Nephron progenitor cell (in vitro differentiated cells): ENCODE measurements at places on chromosomes 12 and 14.

GRCh38 chr14:100079726-100080005 is 14.4 kb downstream of the EVL start:
- no peak for DNase-seq

GRCh38 chr12:63037746-63038712 is 103.1 kb upstream of the PPM1H start:
- no peak for DNase-seq

DNA sequence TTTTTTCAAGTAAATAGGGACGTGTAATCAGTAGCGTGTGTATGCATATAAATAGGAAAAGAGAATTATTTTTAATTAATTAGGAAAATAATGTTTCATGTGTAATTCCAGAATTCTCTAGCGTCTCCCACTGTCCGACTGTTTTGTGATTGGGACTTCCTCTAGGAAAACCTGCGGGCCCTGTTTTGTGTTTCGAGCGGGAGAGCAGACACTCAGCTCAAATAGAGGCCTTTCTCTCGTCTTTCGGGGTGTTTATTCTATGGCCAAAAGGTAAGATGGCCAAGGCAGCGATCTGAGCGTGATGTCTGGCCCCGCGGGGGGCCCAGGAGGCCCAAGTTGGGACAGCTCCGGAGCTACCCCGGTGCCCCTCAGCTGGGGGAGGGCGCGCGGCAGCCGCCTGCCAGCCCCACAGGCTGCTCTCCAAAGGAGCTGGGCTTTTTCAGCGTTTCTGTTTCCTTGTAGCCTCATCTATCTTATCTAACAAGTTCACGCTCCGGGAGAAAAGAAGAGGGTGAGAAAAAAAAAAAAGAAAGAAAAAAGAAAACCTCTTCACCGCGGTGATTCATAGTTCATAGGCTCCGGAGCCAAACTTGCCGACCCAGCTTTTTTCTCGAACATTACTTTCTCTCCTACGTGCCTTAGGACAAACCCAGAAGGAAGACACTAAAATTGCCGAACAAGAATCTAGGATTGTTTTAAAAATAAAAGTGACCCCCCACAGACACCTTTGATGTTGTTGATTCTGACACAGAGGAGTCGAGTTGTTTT is 7.5 kb upstream of the FOXG1 start:
- no peak for DNase-seq

DNA sequence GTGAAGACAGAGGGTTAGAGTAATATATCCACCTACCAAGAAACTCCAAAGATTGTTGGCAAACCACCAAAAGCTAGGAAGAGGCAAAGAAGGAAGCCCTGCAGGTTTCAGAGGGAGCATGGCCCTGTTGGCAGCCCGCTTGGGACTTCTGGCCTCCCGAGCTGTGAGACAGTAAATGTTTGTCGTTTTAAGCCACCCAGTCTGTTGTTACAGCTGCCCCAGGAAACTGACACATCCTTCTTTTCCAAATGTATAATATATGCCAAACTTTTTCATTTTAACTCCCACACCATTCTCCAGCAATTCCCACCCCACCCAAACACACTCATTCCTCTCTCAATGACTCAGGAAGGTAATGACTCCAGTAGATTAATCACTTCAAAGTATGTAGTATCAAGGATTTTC is 74.0 kb downstream of the RPS29 start:
- DNase-seq, result no peak

DNA sequence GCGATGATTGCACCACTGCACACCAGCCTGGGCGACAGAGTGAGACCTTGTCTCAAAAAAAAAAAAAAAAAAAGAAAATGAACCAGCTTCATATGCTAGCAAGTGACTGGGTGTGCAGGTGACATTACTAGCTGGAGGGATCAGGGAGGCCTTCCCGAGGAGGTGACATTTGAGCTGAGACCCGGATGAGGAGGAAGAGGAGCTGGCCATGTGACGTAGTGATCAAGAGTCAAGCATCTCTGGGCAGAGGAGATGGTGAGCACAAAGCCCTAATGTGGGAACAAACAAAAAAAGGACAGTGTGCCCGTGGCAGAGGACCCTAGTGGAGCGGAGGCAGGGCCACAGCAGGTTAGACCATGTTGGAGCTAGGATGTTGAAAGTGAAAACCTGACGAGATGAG is 3.5 kb upstream of the PTPN6 start:
- DNase-seq, result no peak

DNA sequence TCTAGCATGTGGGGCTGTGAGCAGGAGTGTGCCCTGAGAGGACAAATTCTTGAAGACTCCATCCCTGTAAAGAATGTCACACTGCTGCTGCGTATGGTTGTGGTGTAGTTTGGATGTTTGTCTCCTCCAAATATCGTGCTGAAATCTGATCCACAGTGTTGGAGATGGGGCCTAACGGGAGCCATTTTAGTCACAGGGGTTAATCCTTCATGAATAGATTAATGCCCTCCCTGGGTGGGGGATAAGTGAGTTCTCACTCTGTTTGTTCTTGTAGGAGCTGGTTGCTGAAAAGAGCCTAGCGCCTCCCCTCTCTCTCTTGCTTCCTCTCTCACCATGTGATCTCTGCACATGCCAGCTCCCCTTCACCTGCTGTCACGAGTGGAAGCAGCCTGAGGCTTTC is 94.5 kb upstream of the VASH1 start:
- no peak for DNase-seq

DNA sequence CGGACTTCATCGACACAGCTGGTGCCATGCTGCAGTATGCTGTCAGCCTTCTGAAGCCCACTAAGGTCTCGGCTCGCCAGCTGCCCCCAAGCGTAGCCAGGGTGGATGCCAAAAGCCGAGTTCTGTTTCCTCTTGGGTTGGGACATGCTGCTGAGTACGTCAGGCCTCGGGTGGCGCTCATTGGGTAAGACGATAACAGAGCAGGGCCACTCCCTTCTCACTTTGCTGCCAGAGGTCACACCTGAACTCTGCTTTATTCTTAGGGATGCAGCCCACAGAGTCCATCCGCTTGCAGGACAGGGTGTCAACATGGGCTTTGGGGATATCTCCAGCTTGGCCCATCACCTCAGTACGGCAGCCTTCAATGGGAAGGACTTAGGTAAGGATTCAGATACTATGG is 11.1 kb downstream of the COQ6 start:
- no peak for DNase-seq

GRCh38 chr12:58066296-58066695 is 124.9 kb downstream of the ATP23 start:
- DNase-seq, result no peak

DNA sequence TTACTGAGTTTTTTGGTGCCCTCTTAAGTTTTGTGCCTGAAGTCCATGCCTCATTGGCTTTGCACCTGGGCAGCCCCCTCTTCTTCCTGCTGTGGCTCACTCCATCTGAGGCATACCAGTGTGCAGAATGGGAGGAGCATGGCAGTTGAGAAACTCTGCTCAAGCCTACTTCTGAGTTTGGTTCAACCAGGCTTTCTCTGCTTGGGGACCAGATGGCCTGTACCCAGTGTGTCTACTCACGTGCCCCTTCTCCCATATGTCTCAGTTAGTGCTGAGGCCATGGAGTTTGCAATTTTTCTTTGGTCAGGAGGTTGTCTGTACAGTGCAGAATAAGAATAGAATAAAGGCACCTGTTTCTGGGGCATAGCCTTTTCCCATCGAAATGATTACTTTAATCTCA is 383.3 kb upstream of the DDHD1 start:
- DNase-seq, result no peak

- DNase-seq, result no peak
Observed at GRCh38 chr12:7719946-7720730, 8.9 kb downstream of the DPPA3 start.

GRCh38 chr12:69679119-69679518 is 20.0 kb downstream of the BEST3 start:
- DNase-seq, result no peak

DNA sequence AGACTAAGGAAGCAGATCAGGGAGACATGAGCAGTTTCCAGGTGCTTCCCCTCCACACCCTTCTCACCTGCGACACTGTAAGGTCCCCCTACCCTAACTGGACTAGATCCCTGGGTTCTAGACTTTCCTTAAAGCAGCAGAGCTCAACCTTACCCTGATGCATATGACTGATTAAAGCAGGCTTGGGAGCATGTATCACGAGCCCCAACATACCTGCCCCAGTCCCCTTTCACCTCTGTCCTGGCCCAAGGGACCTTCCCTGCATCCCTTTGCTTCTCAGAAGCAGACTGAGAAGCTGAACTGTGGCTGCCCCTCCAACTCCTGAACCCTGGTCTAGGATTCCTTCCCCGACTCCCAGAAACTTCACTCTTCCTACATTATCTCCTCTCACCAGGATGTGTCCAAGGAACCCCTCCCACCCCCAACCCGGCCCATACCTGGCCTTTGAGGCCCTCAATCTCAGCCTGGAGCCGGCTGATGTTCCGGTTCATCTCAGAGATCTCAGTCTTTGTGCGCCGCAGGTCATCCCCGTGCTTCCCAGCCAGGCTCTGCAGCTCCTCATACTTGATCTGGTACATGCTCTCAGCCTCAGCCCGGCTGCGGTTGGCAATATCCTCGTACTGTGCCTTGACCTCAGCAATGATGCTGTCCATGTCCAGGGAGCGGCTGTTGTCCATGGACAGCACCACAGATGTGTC is 5.4 kb downstream of the KRT8 start:
- no peak for DNase-seq

GRCh38 chr14:46279776-46280175 is 371.8 kb downstream of the RPL10L start:
- DNase-seq, result no peak

DNA sequence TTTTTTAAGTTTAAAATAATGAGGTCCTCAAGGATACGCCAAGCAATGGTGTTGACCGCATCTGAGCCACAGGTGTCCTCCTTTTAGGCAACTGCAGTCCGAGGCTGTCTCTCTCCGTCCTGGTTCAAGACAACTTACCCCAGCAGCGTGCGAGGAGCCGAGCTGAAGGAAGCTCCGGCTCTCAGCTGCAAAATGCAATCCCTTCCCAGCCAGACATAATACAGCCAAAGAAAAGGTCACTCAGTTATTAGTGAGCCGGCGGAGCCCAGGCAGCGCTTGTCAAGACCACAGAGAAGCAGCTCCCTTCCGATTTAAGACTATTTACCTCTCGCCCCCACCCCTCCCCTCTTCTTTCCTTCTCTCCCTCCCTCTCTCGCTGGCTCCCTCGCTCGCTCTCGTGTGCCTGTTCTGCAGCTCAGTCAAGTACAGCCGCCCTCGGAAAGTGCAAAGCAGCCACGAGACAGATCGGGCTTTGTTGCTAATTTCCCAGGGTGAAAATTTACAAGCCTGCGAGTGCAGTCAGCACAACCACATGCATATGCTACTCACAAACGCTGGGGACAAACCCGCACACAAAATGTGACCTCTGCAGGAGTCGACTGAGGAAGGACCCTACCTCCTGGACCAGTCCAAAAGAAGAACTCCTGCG is 363 bp upstream of the LMO3 start:
- peak; percentile 55 for DNase-seq

DNA sequence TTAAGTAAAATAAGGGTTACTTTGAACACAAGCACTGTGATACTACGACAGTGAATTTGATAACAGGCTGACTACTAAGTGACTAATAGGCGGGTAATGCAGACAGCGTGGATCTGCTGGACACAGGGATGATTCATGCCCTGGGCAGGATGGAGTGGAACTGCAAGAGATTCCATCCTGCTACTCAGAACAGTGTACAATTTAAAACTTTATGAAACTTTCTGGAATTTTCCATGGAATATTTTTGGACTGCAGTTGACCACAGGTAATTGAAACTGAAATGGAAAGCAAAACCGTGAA is 46.0 kb downstream of the YEATS4 start:
- no peak for DNase-seq

DNA sequence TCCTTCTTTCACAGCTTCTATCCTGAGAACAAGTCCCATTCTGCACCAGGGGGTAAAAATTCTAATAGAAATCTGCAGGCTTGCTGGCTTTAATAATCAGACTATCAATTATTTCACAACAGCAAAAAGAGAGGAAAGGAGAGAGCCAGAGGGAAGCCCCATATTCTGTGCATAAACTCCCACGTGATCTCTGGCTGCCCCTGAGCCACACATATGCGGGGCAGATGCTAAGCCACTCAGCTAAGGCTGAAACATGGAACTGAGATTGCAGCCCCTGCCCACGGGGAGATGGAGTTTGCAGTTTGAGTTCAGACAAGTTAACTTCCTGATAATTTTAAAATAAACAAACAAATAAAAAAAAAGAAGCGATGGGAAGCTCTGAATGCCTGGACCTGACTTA is 254.4 kb upstream of the CCDC196 start:
- DNase-seq, result no peak

DNA sequence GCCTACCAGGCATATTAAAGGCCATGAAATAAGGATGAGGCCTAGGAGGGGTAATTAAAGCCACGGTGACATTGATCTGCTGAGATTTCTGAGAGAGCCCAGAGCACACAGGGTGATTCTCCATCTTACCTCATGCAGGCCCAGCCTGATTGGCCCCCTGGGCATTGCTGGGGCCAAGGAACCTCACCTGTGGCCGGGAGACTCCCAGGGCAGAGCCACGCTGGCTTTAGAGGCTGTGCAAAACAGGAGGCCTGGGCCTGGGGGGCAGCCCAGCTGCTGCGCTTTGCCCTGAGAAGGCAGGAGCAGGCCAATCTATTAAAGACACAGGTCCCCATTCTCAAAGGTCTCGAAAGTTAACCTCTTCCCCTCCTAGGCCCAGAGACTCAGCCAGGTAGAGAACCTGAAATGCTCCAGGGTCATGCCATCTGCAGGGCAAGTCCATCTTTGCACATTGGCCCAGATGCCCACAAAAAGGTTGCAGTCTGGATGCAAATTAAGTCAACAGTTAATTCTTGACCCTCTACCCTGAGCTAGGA is 1099.7 kb downstream of the BCL11B start:
- no peak for DNase-seq

GRCh38 chr14:91817566-91818325 is 49.6 kb downstream of the TC2N start:
- DNase-seq, result no peak

- no peak for DNase-seq
Observed at GRCh38 chr12:46562625-46563225, 190.2 kb upstream of the SLC38A2 start.

GRCh38 chr14:44847526-44848309 is 114.0 kb downstream of the KLHL28 start:
- no peak for DNase-seq

- DNase-seq, result no peak
Observed at GRCh38 chr14:91727121-91727520, 4.8 kb downstream of the CATSPERB start.

DNA sequence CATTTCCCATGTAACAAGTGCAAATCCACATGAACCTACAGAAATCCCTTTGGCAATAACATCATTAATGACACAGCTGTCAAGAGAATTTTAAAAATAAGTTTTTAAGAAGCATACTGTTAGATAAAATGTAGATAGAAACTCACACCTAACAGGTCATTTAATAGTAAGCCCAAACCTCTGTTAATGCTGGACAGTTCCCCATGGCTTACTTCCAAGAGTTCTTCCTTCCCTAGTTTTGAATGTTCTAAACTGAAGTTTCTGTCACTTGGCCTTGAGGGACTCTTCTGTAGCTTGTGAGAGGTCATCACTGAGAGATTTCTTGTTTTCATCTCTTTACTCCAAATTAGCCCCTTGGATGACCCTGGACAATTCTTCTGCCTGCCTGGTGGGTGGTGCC is 22.7 kb downstream of the OTX2 start:
- DNase-seq, result no peak

GRCh38 chr12:6452944-6453630 is 1.2 kb downstream of the TAPBPL start:
- no peak for DNase-seq
